SK-N-MC (cell line): ENCODE measurements at places on chromosomes 1 and 21.

- DNase-seq: no peak
Observed at GRCh38 chr1:27891196-27891889, 19.0 kb downstream of the THEMIS2 start.

- DNase-seq: no peak
Observed at GRCh38 chr1:20149601-20150325, 10.6 kb downstream of the PLA2G2F start.

DNA sequence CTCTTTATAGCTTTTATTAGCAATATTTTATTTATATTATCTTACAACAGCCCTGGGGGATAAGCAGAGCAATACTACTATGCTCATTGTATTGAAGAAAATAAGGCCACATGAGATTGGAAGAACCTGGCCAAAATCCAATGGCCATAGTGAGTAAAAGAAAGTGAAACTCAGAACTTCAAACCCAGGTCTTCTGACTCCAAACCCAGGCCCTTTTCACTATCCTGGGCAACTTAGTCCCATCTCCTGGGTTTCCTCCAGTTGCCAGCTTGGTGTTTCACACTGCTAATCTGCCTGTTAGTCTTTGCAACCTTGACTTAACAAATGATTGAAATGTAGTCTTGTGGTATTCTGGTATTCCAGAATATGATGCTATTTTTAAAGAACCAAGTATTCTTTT lies 22.4 kb upstream of the EXO1 start:
- DNase-seq: no peak

DNA sequence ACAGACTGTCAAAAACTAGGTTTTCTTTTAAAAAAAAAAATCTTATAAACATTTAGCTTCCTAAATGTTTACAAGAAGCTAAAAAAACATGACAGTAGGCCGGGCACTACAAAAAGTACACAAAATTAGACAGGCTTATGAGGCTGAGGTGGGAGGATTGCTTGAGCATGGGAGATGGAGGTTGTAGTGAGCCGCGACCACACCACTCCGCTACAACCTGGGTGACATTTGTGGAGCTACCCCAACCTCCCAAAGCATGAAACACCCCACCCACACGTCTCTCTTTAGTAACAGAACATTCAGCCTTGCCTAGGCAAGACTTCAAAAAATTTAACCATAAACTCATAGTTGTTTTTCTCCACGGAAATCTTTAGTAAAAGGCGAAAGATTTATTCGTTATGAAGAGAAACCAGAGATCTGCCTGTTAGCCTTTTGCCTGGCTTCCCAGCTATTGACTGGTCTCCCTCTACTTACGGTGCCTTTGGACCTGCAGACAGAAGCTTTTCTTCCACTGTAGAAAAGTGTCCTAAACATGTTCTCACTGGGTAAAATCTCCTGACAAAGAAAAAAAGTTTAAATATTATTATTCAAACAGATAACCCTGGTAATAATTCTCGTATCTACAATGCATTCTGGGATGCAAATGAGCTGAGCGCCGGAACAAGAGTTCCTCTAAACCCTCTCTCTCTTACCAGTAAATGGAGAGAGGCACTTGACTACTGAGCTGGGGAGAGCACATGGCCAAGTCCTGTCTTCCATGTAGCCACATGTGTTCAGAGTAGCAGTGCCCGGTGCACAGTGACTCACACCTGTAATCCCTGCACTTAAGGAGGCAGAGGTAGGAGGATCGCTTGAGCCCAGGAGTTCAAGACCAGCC lies 9.2 kb downstream of the RNU5D-1 start:
- peak; percentile 98 for DNase-seq

GRCh38 chr1:30382496-30382895 lies 340.9 kb downstream of the MATN1 start:
- no peak for DNase-seq

GRCh38 chr1:221910222-221910621 lies 168.3 kb upstream of the DUSP10 start:
- no peak for DNase-seq

DNA sequence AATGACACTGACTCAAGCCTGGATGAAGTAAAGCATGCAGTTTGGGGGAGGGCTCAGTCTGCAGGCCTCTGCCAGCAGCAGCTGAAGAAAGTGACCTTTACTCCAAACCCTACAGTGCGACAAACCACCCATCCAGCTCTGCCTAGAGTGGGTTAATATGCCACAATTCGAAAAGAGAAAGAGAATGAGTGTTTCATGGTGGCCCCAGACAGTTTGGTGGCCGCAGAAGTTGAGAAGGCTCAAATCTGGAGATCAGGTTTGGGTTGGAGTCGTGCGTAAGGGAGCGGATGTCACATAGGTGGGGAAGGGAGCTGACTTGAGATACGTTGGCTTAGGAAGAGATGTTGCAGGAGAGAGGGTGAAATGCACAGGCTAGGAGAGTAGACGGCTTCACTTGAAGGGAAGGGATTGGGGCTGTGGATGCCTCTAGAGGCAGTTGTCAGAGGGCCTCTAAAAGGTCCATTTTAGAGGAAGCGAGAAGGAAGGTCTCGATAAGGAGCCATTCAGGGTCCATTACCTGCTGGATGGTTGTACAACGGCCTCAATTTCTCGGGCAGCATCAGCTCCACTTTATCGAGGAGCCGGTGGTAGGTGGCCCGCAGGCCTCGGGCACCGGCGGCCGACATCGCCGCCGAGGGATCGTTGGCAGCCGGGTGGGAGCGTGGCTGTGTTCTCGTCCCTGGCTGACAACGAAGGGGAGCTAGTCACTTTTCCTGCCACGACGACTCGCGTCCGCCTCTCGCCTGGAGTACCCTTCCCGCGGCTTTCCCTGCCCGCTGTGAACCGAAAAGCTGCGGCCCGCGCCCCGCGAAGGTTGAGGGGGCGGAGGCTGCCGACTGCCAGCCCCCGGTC lies 1.0 kb upstream of the DCAF6 start:
- DNase-seq: no peak

- no peak for DNase-seq
Observed at GRCh38 chr1:182206626-182207239, 145.2 kb upstream of the ZNF648 start.

GRCh38 chr1:11558276-11558675 lies 79.3 kb downstream of the DISP3 start:
- DNase-seq: no peak

- DNase-seq: no peak
Observed at GRCh38 chr1:214524824-214525223, 26.6 kb downstream of the PTPN14 start.

- no peak for DNase-seq
Observed at GRCh38 chr1:23957096-23957495, 2.5 kb upstream of the PNRC2 start.

DNA sequence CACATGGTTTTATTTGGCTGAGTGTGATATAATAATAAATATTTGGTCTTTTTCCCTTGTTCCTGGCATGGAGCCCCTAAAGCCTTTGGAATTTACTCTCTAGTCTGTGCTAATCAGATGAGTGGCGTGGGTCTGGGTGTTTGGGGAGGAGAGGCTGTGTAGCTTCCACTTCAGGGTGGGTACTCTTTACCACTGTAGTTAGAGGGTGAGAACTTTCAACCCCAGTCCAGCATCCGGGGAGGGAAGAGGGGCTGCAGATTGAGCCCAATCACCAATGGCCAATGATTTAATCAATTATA lies 20.0 kb downstream of the USP25 start:
- DNase-seq: no peak

DNA sequence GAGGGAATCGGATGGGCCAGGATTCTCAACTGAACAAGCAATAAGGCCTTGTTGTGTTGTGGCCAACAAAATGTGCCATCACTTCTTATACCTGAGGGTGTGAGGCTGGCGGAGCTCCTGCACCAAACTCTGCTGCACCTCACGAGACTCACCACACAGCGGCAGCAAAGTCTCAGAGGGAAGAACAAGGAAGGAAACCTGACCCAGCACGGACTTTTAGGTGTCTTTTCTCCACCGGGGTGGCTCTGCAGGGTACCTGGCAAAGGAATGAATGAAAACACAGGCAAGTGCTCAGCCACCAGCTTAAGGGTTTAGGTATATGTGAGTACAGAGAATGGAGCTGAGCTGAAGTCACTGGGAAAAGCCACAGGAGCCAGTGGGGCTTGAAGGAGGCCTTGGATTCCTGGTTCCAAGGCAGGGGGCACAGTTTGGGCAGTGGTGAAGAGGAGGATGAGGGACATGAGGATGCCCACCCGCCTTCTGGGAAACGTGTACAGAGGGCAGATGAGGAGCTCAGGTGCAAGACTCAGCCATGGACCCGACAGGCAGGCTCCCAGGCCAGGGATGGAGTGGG lies 31.1 kb upstream of the HSD3B1 start:
- DNase-seq: no peak

- DNase-seq: no peak
Observed at GRCh38 chr1:82858031-82858430, 1057.3 kb downstream of the ADGRL2 start.

DNA sequence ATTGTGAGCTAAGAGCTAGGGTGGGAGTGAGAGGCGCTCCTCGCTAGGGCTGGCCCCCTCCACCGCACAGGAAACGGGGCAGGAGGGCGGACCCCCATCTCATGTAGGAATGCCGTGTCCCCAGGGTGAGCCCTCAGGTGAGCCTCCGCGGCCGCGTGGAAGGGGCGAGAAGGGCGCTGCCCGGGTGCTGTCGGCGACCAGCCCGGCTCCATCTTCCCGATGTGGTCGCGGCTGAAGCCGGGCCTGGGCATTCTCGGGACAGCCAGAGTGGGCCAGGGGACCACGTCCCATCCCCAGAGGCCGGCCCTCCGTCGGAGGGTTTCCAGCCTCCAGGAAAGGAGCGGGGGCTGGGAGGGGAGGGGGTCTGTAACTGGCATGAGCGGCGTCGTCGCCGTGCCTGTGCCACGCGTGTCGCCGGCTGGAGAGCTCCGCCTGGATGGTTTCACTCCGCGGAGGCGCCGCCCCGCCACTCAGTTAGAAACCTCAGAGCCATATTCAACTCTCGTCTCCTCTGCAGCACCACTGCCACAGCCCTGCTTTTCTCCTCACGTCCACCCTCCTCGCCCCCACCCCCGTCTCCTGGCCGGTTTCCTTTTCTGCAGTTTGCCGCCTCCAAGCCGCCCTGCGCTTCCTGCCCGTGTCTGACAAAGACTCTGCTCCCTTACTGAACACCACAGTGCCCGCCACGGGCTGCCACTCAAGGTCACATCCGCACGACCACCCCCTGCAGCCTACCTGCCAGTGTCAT lies at the start of gene TMEM269:
TMEM269 (plus strand) TSS at position 46 of the 748 bp plus-strand sequence. CDS start 4,903 bp downstream, outside the sequence.
- no peak for DNase-seq

DNA sequence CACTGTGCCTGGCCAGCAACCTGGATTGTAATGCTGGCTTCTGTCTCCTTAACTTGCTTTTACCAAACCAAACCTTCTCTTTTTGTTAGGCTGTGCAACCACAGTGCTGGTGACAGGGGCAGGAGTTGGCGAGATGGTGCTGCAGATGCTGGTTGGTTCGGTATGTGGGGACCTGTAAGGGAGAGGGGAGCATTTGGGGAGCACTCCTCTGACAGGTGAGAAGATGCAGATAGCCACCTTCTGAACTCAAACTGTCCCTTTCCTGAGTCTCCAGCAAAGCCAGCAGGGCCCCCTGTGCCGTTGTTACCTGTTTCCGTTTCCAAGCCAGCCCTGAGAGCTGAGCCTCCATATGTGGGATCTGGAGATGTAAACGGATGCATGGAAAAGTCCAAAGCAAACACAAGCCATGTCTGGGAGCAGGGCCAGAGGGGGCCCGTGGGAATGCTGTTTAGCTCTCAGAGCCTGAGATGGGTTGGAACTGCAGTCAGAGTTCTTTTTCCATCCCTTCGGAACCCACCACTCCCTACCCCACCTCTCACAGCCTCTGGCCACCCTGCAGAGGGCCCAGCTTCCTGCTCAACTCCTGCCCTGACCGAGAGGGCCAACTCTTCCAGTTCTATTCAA lies 34.0 kb downstream of the ELK4 start:
- no peak for DNase-seq

- DNase-seq: no peak
Observed at GRCh38 chr1:180366371-180367068, 135.9 kb downstream of the ACBD6 start.

DNA sequence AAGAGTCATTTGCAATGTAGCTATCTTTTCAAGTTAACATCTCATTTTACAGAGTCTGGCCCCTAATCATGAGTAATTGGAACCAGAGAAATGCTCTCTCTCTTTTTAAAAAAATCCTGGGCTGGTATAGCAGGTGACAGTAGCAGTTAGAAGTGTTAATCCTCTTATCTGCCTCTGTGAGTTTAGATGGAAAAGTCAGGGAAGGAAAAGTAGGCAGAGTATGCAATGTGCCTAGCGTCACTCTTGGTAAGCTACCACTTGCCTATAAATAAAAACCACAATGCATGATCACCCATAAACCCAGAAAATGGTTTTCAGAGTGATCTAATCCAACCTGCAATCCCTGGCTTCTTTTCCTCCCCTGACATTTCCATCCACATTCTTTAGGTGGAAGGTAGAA lies 43.2 kb downstream of the UTP25 start:
- DNase-seq: no peak

GRCh38 chr21:32824950-32825349 lies 53.4 kb upstream of the PAXBP1 start:
- no peak for DNase-seq
